Fibroblast of the aortic adventitia (primary cell): ENCODE measurements at places on chromosomes 13 and 19. TPM values are rescaled to one million over a fixed set of nuclear protein-coding genes. Genes with fewer than 3 reads are reported as not detected.

GRCh38 chr19:55580628-55581144 lies at the start of gene ZNF579:
ZNF579 (minus strand) TSS chr19:55580848; CDS start chr19:55579639, 1,209 bp downstream.
- DNase-seq = peak; percentile 93

DNA sequence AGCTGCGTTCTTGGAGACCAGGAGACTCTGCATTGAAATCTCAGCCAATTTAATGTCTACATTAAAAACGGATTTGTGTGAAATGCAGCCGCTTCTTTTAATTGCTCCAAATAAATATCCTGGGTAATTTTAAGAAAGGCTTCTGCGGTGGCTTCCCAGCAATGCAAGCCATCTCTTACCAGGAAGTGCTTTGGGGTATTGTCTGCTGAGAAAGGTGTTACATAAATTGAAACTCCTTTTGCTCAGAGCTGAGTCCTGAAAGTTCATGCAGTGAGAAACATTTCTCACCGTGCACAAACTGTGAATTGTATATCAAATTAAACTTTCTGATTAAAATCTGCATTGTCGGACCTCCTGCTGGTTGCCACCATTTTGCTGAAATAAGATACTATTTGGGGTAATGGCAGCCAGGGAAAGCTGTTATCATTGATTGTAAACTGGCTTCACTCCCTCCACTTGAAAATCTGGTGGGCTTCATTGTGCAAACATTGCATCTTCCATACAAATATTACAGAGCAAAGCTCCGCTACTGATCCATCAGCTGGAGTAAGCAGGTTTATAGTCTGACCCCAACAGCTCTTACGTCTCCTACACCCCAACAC lies 59.5 kb downstream of the ZIC5 start:
- DNase-seq = no peak

LRRC8E gene
- 2.1 and 5.2 TPM in 2 replicates for total RNA-seq

DNA sequence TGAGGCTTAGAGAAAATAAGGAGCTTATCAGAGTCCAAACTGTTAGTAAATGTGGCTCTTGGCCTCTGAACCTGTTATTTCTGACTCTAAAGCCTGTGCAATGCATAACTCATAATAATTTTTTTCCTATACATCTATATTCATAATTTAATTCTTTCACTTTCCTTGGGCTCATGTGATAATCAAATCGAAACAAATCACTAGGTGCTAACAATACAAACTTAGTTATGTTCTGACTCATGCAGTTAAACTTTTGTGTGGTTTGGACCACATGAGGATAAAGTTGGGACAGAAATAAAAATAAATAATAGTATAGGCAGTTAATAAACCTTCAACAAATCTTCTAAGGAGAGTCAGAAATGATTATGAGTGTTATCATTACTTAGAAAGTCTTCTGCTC lies 1629.0 kb downstream of the OLFM4 start:
- no peak for DNase-seq

SOX1 gene
- total RNA-seq = not detected in 2 replicates

ERICH4 gene
- total RNA-seq = not detected in 2 replicates

GRCh38 chr19:1856698-1857603 lies 6.4 kb downstream of the KLF16 start:
- DNase-seq = peak; percentile 66

- no peak for DNase-seq
These were observed 5.0 kb upstream of the GRIN3B start for GRCh38 chr19:995051-995827.

DNA sequence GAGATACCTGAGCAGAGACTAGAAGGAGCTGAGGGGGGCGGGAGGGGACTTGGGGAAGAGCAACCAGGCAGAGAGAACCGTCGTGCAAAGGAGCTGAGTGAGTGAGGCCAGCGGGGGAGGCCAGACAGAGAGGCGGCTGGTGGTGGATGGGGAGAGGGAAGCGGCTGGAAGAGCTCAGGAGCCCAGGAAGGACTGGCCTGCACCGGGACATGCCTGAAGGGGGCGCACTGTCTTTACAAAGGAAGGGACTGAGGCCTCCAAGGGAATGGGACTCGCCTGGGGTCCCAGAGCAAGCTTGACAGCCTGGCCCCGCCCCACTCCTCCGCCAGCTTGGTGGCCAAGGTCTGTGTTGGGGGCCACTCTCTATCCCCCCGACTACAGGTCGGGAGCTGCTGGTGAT lies 14.9 kb downstream of the ONECUT3 start:
- no peak for DNase-seq

- DNase-seq = no peak
These were observed 153.8 kb downstream of the PCDH9 start for GRCh38 chr13:67076378-67076777.
